ENCODE measurements at places on chromosomes 3 and 15.

GRCh38 chr3:100400419-100400779 lies 490 bp downstream of the TOMM70 start:
- peak; percentile 4 for DNase-seq

- DNase-seq = no peak
Observed at GRCh38 chr3:32154205-32154579, 47.8 kb downstream of the GPD1L start.

DNA sequence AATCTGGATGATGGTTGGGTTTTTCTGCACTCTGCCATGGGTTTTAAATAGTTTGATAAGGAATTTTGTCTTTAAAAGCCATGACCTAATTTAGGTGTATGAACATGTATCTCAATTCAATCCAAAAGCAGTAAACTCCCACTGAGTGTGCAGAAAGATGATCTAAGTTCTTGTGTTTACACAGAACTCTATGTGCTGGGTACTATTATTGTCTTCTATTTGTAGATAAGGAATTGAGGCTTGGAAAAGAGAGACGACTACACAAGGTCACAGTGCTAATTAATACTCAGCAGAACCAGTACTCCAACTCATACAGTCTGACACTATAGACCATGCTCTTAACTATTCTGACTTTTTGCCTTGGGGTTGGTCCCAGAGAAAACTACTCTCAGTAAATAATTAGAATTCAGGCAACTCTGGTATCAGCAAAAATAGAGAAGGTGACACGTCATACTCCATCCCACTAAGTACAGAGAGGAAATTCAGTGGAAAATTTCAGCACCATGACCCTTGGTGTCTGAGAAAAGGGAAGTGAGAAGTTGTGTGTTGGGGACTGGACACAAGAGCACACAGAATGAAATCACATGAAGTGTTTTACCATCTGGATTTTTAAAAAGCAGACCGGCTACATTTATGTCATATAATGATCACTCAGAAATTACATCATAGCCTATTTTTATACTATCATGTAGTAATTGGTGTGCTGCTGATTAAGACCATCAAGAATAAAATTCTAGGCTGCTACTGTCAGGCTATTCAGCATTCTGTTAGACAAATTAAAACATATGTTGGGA lies 18.3 kb upstream of the MYH15 start:
- no peak for DNase-seq

GRCh38 chr3:148464246-148464645 lies 233.5 kb upstream of the AGTR1 start:
- DNase-seq = no peak

- DNase-seq = no peak
Observed at GRCh38 chr15:57060799-57061198, 142.4 kb downstream of the TCF12 start.

DNA sequence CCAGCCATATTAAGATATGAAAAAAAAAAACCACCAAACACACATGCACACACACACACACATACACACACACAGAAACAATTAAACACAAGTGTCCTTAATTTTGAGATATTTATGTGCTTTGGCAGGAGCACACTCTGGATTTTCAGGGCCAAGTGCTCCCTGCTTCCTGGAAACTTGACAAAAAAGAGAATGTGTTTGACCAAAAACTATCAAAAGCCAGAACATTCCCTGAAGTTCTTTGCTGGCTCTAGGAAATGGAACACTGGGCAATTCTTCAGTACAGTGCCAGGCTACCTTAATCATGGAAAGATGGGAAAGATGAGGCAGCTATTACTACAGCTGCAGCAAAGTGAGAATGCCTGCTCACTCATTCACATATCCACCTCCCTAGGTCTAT lies 44.6 kb downstream of the P3H2 start:
- no peak for DNase-seq

- DNase-seq = no peak
Observed at GRCh38 chr3:38137615-38138348, 679 bp upstream of the MYD88 start.

- no peak for DNase-seq
Observed at GRCh38 chr15:58627701-58628100, 121.8 kb downstream of the ADAM10 start.

GRCh38 chr15:92896561-92896960 lies 3.6 kb upstream of the CHD2 start:
- DNase-seq = no peak

DNA sequence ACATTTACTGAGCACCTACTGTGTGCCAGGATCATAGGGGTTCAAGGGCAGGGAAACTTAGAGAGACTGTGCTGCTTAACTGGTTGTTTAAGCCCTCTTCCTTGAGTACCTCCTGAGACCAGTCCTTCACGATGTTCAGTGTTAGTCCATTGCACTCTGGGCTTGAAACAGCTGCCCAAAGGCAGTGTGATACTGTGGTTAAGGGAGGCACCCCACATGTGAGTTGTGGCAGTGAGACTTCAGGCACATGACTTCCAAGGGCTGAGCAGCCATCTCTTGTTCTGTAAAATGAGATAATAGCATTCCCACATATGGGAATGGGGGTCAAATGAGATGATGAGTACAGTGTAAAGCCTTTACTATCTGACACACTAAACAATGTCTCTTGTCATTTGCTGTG lies 75.1 kb downstream of the LINGO1 start:
- no peak for DNase-seq

DNA sequence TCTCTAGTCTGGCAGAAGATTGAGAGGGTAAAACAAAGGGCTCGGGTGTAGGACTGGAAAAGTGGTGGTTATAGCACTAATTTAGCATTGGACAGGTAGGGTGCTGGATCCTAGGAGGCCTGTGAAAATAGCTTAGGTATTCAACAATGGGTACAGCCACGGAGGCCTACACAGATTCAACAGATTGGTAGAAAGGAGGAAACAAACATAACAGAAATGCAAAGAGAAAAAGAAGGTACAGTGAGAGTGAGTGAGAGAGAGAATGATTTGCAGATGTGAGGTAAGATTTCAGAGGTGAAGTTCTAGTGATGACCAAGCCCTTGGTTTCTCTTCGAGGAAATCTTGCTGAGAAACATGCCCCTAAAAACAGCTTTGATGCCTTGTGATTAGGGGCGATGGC lies 37.9 kb downstream of the ADIPOQ start:
- DNase-seq = no peak

GRCh38 chr3:156751461-156752025 lies 74.6 kb upstream of the LEKR1 start:
- DNase-seq = no peak

DNA sequence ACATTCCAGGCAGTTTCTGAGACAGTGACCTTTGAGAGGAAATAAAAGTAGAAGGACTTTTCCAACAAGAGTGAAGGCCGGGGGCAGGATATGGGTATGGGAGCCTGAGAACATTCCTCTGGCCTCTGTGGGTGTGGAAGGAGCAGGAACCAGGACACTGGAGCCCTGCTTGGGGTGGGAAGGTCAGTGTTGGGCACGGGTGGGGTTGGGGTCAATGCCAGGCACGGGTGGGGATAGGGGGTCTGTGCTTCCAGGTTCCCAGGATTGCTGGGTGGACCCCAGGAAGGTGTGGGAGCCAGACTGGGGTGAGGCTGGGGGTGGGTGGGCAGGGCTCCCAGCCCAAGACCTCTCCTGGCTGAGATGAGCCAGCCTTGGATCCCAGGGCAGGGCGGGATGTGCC lies 163.5 kb downstream of the NSMCE3 start:
- DNase-seq = no peak

- DNase-seq = no peak
Observed at GRCh38 chr3:131353016-131353877, 28.3 kb upstream of the NUDT16 start.

DNA sequence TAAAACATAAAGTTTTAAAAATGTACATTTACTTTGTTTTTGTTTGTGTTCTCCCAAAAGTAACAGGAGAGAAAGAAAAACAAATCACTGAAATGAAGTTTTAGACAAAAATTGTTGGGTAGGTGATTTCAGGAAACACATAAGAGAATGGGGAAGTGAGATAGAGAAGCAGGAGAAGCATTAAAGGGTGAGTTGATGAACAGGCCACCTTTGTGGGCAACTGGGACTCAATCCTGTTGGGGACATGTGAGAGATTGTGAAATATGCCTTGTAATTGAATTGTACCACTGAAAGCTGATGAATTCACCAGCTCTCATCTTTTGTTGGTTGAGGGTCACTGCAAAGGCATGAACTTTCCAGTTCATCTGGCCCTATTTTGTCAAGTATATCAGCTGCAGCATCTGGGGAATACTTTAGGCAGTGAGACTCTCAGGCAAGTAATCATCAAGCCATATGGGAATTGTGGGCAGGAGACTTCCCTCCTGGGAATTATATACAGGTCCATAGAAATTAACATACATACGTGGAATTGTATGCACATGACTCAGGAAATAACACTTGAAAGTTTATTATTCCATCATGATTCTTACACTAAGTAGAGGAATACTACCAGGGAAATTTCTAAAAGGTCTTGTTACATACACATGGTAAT lies 181.0 kb downstream of the ZBBX start:
- no peak for DNase-seq

DNA sequence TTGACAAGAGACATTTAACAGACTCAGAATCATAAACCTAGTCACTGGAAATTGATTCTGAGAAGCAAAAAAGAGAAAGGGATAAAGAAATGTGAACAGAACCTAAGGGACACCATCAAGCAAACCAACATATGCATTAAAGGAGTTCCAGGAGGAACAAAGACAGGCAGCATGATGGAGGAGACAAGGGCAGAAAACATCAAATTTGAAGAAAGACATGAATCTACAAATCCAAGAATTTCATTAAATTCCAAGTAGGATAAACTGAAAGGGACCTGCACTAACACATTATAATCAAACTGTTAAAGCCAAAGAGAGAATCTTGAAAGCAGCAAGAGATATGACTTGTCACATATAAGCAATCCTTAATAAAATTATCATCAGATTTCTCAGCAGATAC lies 122.3 kb downstream of the STT3B start:
- no peak for DNase-seq

- no peak for DNase-seq
Observed at GRCh38 chr3:12771236-12771635, 12.2 kb upstream of the TMEM40 start.

Data from stimulated activated CD8-positive, alpha-beta memory T cell treated with anti-CD3 and anti-CD28 coated beads, Interleukin-12 subunit alpha, Interleukin-12 subunit beta, amount 100 ng/mL, for 4 hours (primary cell).